NCI-H2081 treated with DMSO at 0.1 percent for 48 hours (cell line): ENCODE measurements at places on chromosomes 6 and 20.

DNA sequence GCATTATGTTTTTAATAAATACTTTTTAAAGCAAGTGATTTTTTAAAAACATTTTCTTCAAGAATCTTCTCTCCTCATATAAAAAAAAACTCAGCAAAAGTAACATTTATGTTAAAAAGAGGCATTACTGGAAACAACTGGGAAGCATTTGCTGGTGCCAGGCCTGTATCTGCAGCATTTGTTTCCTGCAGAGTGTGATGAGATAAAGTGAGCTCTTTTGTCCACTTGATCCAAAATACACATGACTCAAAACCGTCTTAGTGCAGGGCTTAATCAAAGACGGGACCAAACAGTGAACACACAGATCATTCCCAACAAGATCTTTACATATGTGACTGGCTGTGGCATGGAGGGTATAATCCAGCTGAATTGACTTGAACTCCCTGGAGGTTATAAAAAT lies 28.3 kb upstream of the RIPPLY2 start:
- DNase-seq, result no peak

- DNase-seq, result no peak
Measured at GRCh38 chr6:49733680-49734079, 10.5 kb downstream of the CRISP3 start.

GRCh38 chr6:113653275-113653674 lies 203.9 kb upstream of the MARCKS start:
- no peak for DNase-seq

GRCh38 chr6:113115196-113115595 lies 741.9 kb upstream of the MARCKS start:
- DNase-seq, result no peak

GRCh38 chr6:144897441-144897921 lies 612.3 kb downstream of the UTRN start:
- DNase-seq, result no peak

DNA sequence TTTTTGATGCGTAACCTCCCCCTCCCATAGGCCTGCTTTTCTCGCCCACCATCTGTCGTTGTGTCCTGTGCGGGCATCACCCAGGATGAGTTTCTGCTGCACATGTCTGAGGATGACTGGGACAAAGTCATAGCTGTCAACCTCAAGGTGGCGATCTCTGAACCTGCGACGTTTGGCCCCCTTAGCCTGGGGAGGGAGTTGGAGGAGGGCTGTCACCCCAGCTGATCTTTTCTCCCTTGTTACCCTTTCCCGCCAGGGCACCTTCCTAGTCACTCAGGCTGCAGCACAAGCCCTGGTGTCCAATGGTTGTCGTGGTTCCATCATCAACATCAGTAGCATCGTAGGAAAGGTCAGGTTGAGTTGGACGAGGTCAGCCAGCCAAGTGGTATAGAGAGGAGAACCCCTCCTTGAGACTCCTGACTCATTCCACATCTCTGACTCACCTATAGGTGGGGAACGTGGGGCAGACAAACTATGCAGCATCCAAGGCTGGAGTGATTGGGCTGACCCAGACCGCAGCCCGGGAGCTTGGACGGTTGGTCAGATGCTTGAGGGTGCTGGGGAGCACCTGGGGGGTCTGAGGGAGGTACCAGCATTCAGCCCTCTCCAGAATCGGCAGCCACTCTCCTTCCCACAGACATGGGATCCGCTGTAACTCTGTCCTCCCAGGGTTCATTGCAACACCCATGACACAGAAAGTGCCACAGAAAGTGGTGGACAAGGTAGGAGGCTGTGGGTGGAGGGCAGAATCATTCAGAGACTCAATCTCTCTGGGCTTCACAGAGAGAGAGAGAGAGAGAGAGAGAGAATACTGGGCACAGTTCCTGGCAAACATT lies 954 bp downstream of the HSD17B8 start:
- DNase-seq, result no peak

GRCh38 chr6:158468666-158469065 lies 91.2 kb upstream of the TMEM181 start:
- DNase-seq, result no peak

GRCh38 chr6:113830140-113830539 lies 27.0 kb upstream of the MARCKS start:
- no peak for DNase-seq

DNA sequence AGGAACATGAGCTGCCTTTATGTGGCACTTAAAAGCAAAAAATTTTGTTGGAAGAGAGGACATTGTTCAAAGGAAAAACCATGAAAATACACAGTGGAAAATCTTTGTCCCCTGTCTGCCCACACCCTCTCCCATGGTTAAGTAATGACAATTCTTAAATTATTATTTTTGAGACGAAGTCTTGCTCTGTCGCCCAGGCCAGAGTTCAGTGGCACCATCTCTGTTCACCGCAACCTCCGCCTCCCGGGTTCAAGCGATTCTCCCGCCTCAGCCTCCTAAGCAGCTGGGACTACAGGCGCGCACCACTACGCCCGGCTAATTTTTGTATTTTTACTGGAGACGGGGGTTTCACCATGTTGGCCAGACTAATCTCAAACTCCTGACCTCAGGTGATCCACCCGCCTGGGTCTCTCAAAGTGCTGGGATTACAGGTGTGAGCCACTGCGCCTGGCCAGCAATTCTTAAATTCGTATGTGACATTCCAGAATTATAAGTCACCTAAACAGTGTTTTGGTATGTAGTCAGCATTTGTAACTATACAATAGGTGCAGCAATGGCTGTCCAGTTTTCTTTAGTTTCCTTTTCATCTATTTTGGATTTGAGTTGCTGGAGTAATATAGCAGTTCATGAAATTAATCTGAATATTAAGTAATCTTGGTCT lies 636 bp upstream of the SSR1 start:
- DNase-seq, result no peak

- DNase-seq, result no peak
Measured at GRCh38 chr6:2961506-2961905, 9.9 kb downstream of the SERPINB6 start.

DNA sequence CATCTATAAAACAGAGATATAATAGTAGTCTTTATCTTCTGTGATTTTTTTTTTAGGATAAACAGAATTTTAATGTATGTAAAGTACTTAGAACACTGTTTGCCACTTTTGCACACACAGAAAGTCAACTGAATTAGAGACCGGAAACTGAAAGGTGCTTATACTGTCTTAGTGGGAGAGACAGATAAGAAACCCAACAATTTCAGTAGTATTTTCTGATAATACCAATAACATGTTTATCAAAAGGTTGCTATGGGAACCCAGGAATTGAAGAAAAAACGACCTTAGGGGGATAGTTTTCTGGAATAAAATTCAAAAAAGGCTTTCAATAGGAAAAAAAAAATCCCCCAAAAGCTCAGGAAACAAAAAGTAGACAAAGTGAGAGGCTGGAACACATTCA lies 138.6 kb downstream of the BCKDHB start:
- no peak for DNase-seq

GRCh38 chr6:39166189-39166911 lies 51.4 kb upstream of the SAYSD1 start:
- peak; percentile 13 for DNase-seq

DNA sequence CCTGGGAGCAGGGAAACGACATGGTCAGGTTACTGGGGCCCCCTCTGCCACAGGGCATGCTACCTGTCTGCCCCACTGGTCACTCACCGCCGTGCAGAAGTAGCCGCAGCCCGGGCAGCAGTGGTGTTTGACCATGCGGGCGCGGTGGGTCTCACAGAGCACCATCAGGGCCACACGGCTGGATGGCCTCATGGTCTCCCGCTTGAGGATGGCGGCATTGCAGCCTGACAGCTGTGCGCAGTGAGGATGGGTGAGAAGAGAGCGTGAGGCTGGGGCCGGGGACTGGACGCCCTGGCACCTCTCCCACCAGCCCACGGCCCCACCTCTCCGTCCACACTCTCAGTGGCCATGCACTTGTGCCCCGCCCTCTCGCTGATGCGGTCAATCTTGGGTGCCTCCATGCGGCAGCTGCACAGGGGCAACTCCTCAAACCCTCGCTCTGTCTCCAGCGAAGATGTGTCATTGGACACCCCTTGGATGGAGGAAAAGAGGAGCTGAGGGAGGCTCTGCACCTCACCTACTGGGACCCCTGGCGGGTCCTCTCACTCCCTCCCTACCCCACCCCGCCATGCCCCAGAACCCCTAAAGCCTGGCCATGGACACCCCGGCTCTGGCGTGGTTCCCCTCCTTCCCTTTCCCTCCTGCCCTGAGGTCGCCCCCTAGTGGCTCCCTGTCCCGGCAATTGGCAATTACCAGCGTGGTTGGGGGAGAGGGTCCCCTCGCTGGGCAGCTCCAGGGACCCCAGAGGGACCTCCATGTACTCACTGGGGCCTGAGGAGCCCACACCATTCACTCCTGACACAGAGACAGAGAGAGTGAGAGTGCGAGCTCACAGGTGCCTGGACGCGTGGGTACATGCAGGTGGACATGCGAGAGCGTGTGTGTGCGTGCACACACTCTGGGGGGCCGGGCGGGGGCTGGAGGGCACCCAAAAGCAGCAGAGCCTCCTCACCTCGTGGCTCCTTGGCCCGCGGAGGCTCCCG lies 8.9 kb downstream of the EHMT2 start:
- DNase-seq, result no peak

- no peak for DNase-seq
Measured at GRCh38 chr20:19889011-19889953, 127.9 kb upstream of the NAA20 start.

GRCh38 chr6:7628909-7629308 lies 38.9 kb downstream of the SNRNP48 start:
- no peak for DNase-seq

DNA sequence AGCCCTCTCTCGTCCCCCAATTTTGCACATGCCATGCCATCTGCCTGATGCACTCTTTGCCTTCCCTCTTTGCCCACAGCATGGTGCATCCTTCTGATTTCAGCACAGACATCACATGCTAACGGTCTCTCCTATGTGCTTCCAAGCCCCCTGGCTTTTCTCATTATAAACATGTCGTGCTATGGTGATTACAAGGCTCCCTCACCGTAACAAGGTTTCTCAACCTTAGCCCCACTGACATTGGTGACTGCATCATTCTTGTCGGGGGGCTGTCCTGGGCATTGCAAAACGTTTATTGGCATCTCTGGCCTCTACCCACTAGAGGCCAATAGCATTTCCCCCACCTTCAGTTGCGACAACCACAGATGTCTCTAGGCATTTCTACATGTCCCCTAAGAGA lies 187.2 kb downstream of the TFAP2C start:
- no peak for DNase-seq
